Hematopoietic multipotent progenitor cell treated with erythropoietin and hydrocortisone succinate and interleukin-3 and kit ligand, for 8 days (in vitro differentiated cells): ENCODE measurements at places on chromosomes 7 and 10.

DNA sequence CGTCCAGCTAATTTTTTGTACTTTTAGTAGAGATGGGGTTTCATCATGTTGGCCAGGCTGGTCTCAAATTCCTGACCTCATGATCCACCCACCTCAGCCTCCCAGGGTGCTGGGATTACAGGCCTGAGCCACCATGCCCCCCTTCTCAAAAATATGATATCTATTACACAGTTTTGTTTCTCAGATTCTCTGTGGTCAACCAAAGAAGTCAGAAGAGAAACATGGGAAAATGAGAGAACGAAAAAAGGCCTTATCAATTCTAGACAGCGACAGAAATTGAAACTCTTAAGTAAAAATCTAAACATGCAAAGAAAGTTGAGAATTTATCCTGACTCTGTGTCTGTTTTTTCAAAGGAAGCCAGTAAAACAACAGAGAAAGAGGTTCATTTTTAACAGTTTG lies 283.8 kb upstream of the PLXDC2 start:
- DNase-seq, result no peak

DNA sequence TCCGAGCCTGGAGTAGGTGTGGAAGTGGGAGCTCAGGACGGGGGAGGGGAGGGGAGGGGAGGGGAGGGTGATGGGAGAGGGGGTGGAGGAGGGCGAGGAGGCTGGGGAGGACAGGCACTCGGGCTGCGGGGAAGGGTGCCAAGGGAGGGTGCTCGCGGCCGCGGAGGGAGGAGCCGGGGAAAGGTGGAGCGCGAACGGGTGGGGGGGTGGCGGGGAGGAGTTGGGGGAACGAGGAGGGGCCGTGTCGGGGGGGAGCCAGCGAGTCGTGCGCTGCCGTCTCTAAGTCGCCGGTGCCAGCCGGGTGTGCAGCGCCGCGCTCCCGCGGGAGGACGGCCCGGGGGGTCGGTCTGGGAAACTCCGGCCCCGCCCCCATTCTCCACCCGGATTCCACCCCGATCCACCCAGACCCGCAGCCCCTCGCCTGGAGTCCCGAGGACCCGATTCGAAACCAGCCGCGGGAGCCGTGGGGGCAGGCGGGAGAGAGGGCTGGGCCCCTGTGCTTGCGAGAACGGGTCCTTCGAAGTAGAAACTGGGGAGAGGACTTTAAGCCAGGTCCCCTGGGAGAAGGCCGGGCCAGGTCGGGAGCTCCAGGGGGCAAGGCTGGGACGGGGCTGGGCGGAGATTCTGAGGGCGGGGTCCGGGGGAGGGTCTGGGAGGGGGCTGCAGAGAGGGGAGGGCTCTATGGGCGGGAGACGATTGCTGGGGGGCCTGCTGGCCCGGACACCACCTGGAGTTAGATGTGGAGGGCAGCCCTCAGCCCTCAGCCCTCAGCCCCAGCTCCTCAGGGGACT lies at the start of gene ZNF467:
Gene ZNF467 (minus strand): TSS at position 143 of the 791 bp plus-strand sequence. CDS start 2,556 bp downstream, outside the sequence.
- DNase-seq, result no peak

DNA sequence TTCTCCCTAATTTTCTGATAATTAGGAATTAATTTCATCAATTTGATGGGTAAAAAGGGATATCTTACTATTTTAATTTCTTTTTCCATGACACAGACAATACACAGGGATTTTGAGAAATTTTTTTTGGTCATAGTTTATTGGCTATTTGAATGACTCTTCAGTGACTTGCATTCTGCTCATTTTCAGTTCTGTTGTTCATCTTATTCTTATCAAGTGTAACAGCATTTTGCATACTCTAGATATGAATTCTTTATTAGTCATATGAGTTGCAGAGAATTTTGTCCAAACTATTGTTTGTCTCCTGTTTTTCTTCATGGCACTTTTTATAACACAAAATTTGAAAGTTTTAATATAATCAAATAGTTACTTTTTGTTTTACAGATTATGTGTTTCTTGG lies 41.7 kb downstream of the MKLN1 start:
- DNase-seq, result peak; percentile 76

- no peak for DNase-seq
Observed at GRCh38 chr10:27601503-27601902, 97.4 kb downstream of the RAB18 start.

DNA sequence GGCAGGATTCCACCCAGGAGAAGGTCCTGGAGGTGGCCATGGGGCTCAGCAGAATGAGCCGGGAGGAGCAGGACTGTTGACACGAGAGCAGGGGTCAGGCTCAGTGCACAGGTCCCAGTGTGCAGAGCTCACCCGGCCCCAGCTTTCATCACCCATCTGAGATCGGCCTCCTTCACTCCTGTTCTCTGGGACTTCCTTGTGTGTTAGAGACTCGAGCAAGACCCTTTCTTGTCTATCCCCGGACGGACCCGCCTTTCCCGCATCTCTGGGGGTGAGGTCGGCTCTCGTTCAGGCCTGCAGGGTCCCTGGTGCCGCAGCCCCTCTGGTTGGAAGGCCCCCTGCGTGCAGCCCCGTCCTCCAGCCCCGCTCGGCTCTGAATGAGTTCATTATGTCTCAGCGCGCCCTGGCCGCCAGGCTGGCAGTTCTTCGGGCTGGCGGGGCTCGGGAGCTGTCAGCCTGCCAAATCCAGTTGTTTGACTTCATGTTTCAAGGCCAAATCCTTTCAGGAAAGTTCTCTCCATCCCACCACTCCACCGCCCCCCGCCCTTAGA lies 127.9 kb downstream of the LHPP start:
- DNase-seq, result no peak

DNA sequence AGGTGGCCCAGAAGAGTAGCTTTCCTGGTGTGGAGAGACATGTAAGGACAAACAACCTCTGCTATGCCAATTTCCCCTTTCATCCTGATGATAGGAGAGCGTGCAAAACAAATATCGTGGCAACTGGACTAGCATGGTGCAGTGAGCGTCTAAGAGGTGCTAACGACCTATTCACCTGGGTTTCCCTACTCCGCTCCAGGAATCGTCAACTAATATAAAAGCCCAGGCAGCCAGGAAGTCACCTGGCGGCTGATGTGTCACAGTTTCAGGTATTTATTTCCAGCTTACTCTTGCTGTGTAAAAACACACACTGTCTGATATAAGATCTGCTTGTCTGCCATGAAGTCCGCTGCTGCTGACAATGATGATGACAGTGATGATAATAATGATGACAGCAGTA lies 56.5 kb upstream of the EFCAB10 start:
- no peak for DNase-seq

GRCh38 chr10:120555842-120556532 lies 99.0 kb downstream of the PLPP4 start:
- DNase-seq, result no peak
